ENCODE measurements at places on chromosomes 13 and 19.

DNA sequence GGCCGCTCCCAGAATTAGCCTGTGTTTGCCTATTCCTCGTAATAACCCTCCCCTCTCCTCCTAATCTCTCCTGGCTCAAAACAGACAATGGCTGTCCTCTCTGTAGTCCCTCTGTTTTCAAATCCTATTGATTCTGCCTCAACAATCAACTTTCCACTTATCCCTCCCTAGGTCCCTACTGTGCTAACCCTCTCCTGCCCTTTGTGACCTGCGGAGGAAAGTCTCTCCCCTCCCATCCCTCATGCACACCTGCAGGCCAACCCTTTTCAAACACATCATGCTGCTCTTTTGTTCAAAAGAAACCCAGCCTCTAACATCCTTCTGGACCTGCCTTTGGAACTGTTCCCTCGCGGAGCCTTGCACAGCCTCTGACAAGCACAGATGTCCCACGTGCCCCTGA, 37.3 kb downstream of the CILP2 start:
- DNase-seq: no peak

GRCh38 chr19:28247243-28247642, 965.7 kb downstream of the UQCRFS1 start:
- no peak for DNase-seq

GRCh38 chr13:40178130-40178529, 488.3 kb downstream of the FOXO1 start:
- no peak for DNase-seq

- DNase-seq: no peak
Observed at GRCh38 chr19:722553-723101, 13.9 kb downstream of the PALM start.

- no peak for DNase-seq
Observed at GRCh38 chr13:30660796-30661195, 43.1 kb downstream of the USPL1 start.

Data from NCI-H526 treated with DMSO at 0.1 percent for 48 hours (cell line).